ENCODE measurements at places on chromosomes 5 and 9. TPM values are rescaled to one million over a fixed set of nuclear protein-coding genes. Genes with fewer than 3 reads are reported as not detected.

DNA sequence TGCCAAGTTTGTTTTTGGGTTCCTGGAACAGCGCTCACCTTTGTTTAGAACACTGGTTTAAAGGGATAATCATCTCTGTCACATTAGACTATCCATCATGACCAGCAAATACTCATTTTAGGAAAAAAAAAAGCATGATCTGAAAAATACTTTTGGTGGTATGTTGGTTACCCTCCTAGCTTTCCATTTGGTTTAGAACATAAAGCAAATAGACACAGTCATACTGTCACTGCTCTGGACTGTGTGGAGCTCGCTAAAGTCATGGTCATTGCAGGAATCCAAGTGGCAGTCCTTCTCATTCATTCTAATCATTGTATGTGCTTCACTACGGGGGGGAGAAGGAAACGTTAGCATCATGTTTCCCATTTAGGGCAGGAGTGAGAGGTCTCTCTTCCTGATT is 83.5 kb downstream of the PIK3R1 start:
- H3K27me3 ChIP-seq: no peaks in the 10 kb centered on the region
- H3K27ac ChIP-seq: no peak overlapping the region
- no peak for DNase-seq
- H3K4me3 ChIP-seq: no peak overlapping the region
- H3K36me3 ChIP-seq: peaks cover 2% of the 10 kb centered on the region

DNA sequence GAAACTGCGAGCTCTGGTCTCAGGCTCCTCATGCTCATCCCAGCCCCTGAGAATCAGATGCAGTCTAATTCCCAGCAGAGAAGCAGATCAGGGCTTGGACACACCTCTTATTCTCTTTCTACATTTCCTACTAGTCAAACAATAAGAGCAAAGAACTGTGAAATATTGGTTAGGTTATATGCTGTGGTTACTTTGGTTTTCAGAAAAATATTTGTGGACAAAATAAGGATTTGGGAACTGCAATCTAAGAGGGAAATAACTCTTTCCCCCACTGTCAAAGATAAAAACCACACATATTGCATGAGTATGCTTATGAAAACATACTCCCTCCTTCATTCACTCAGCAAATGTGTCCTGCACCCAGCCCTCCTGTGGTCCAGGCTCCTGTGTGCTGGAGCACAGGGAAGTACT is 164.5 kb upstream of the S1PR3 start:
- no peaks in the 10 kb centered on the region for H3K4me1 ChIP-seq
- no peak overlapping the region for H3K27ac ChIP-seq
- no peak overlapping the region for H3K4me3 ChIP-seq
- DNase-seq: no peak
- no peaks in the 10 kb centered on the region for H3K36me3 ChIP-seq

- H3K27me3 ChIP-seq: no peaks in the 10 kb centered on the region
- no peak for DNase-seq
- H3K4me3 ChIP-seq: no peak overlapping the region
These were observed 44.4 kb upstream of the AFAP1L1 start for GRCh38 chr5:149227168-149227826.

GRCh38 chr9:6426117-6426516 is 13.1 kb downstream of the UHRF2 start:
- no peaks in the 10 kb centered on the region for H3K36me3 ChIP-seq
- no peak for DNase-seq
- H3K4me3 ChIP-seq: no peak overlapping the region
- H3K27me3 ChIP-seq: no peaks in the 10 kb centered on the region

DNA sequence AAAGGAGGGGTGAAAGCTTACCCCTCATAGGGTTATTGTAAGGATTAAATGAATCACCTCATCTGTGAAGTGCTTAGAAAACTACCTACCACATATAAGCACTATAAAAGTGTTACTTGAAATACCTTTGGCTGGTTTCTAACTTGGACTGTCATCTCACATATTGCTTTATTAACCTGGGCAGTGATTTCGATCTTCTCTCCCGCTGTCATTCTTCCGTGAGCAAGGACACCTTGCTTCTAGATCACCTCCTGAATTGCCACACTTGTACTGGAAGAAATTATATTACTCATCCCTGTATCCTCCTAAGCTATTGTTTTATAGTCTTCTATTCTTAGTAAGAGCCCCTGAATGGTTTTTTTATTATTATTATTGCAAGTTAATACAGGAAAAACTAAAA is 34.0 kb upstream of the GRAMD2B start:
- H3K4me3 ChIP-seq: no peak overlapping the region
- no peak overlapping the region for H3K27ac ChIP-seq
- H3K4me1 ChIP-seq: no peaks in the 10 kb centered on the region
- no peak for DNase-seq
- no peaks in the 10 kb centered on the region for H3K36me3 ChIP-seq

The FCN2 gene
- not detected for total RNA-seq

The PPP1R26 gene
- 23.7 TPM for total RNA-seq

Data from Caco-2 (cell line).